Left renal cortex interstitium (tissue), 4 donors: ENCODE measurements at places on chromosomes 2 and 18.

DNA sequence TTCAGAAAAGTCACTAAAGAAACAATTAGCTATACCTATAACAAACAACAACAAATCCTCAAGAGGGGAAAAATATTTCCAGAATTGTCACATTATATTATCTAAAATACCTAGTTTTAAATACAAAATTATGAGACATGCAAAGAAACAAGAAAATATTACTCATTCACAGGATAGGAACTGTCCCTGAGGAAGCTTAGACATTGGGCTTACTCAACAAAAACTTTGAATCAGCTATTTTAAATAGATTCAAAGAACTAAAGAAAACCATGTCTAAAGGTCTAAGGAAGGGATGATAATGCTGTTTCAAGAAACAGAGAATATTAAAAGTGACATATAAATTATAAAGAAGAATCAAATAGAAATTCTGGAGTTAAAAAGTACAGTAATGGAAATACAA lies 131.9 kb upstream of the ZNF516 start:
- DNase-seq: no peak

- no peak for DNase-seq
Measured at GRCh38 chr2:147364597-147364996, 480.2 kb upstream of the ACVR2A start.

DNA sequence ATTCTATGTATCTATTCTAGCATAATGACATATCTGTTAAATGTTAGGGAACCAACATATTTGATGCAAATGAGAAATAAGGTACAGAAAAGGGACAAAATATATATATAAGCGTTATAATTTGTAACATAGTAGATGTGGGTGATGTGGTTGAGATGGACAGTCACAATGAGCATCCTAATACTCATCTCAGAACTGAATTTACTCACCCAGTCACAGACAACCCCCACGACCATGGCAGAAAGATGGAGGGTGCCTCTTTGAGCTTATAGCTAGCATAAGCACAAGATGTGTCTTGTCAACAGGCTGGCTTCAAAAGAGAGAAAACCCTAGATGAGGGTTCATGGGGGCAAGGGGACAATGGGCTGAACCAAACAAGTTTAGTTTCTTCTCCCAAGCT lies 9.1 kb upstream of the DSG3 start:
- no peak for DNase-seq

GRCh38 chr18:44741511-44741910 lies 60.8 kb downstream of the SETBP1 start:
- no peak for DNase-seq

- no peak for DNase-seq
Measured at GRCh38 chr2:127455566-127456493, 37.6 kb downstream of the PROC start.

DNA sequence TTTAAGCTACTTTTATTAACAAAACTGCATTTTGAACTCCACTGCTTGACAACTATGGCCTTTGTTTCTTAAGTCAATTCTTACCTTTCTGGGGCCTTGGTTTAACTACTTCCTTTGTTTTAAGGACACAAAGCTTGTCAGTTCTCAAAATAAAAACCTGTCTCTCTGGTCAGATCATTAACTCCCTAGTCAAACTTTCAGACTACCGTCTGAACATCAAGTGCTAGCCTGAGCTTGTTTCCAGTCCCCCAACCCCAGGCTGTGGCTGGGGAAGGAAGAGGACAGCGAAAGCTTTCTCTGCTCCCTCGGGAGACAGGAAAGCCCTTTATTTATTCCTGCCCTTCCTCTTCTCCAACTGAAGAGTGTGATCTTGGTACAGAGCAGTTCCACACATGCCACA lies 1.7 kb downstream of the SH3YL1 start:
- no peak for DNase-seq

- no peak for DNase-seq
Measured at GRCh38 chr2:148162871-148163270, 142.0 kb downstream of the MBD5 start.

GRCh38 chr18:78499586-78499985 lies 480.0 kb upstream of the SALL3 start:
- DNase-seq: no peak

DNA sequence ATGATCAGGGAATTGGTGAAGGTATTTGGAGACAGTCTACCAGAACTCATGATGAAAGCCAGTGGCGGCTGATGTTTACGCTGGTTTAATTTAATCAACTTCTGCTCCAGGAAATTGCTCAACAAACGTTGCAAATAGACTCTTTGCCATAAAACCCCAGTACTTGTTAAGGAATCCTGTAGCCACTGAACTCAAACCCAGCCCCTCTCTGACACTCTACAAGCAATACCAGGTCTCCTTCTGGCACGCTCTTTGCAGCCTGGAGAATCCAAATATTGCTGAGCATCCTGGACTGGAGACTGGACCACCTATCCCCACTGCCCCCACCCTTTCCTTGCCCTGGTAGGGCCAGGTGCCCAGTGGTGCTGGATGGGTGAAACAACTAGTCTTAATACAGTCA lies 308.2 kb downstream of the FBXO15 start:
- no peak for DNase-seq

DNA sequence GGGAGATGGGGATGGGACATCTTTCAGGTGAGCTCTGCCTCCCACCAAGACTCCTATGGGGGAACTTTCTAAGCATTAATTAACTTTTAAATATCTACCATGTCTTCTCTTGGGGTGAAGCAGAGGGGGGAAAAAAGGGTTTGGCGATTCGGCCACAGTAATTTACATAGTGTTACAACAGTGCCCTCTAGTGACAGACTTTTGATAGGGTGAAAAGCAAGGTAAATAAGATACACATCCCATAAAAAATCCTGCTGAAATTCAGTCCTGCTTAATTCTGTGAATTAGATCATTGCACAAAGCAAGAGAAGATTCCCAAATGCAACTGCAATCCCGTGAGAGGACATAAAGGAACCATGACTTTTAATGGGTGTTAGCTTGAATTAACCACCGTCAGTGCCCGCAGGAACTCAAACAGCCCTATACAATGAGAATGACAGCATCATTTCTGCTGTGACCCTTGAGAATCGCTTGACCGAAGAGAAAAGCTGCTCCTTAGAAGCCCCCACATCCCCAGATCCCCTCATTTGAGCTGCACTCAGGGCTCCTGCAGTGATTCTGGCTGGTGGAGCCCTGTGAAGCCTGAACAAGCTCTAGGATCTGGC lies 32.8 kb downstream of the FAM124B start:
- no peak for DNase-seq

- DNase-seq: no peak
Measured at GRCh38 chr2:238895361-238895882, 47.5 kb downstream of the TWIST2 start.

GRCh38 chr18:74817576-74817975 lies 219.9 kb downstream of the ZNF407 start:
- no peak for DNase-seq

DNA sequence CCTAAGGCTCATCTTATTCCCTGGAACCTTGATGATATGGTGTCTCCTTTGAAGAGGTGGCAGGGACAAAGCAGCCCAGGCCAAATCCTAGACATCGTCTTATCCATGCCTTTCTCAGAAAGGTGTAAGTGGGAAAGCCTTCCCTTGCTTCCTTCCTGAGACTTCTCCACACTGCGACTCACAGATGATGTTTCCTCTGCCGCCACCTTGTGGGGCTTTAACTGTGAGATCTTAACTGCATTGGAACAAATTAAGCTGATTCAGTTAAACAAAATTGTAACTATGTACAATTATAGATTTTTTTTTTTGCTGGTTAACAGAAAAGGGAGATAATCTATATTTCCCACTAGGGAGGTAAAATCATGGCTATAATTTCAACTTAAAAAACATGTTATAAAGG lies 10.0 kb upstream of the GCA start:
- DNase-seq: peak; percentile 7

GRCh38 chr2:202718614-202719013 lies 83.8 kb downstream of the FAM117B start:
- DNase-seq: no peak
